ENCODE measurements at places on chromosomes 6 and 20.

- no peak for DNase-seq
Measured at GRCh38 chr20:53316206-53316937, 277.3 kb downstream of the ZNF217 start.

GRCh38 chr6:40551966-40552505, 35.1 kb downstream of the LRFN2 start:
- DNase-seq = no peak

DNA sequence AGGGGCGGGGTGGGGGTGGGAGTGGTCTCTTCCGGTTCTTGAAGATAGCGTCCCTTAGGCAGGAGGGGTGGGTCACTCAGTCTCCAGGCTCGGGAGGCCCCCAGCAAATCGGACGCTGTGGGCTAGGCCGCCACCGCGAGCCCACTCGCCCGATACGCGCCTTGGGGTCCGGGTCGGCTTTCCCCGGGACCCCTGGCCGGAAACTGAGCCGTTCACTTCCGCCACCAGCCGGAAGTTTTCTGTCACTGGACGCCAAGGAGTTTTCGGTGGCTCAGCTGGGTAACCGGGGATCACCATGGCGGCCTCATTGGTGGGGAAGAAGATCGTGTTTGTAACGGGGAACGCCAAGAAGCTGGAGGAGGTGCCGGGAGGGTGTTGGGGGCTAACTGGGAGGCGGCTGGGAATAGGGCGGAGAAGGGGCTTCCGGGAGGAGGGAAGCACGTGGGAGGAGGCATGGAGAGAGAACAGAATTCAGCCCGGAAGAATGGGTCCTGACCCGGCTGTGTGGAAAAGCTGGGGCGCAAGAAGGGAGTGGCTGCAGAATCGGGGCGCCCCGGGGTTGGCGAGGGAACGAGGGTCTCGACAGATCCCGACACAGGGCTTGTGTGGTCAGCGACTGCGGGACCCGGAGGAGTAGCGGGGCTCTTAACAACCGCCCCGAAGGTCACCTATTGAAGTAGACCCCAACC, at the start of gene ITPA:
Gene ITPA (plus strand): TSS at position 242 of the 689 bp plus-strand sequence. CDS start 54 bp downstream, at position 296.
- DNase-seq = peak; percentile 37

- no peak for DNase-seq
Measured at GRCh38 chr20:62322492-62323041, 19.8 kb downstream of the ADRM1 start.

DNA sequence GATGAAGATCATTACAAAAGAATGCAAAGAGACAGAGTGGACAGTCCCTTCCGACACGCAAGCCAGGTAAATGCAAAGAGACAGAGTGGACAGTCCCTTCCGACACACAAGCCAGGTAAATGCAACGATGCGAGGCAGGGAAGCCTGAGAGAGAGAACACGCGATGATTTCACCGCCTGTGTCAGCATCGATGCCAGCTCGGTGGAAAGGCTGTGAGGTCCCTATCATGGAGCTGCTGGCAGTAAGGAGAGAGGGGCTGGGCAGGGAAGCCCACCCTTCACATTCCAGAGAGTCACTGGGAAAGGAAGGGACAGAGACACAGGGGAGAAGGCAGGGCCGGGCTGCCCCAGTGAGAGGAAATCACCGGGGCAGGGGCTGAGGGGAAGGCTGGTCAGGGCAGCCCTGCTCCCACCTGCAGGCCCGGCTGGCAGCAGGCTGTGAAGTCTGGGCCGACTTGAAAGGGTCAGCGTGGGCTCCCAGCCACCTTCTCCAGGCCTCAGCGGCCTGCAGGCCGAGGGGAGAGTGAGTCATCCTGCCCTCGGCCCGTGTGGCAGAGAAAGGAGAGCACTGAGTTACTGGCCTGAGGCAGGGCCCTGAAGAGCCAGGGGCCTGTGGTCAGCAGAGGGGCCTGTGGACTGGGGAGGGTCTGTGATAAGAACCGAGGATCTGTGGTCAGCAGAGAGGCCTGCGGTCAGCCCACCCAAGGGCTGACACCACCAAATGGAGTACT, 80.4 kb downstream of the DACT2 start:
- DNase-seq = no peak

GRCh38 chr6:1018041-1018440, 293.9 kb upstream of the FOXQ1 start:
- no peak for DNase-seq

- no peak for DNase-seq
Measured at GRCh38 chr20:4283016-4283415, 267.7 kb upstream of the RNF24 start.

- no peak for DNase-seq
Measured at GRCh38 chr6:13428583-13429405, 58.6 kb downstream of the GFOD1 start.

DNA sequence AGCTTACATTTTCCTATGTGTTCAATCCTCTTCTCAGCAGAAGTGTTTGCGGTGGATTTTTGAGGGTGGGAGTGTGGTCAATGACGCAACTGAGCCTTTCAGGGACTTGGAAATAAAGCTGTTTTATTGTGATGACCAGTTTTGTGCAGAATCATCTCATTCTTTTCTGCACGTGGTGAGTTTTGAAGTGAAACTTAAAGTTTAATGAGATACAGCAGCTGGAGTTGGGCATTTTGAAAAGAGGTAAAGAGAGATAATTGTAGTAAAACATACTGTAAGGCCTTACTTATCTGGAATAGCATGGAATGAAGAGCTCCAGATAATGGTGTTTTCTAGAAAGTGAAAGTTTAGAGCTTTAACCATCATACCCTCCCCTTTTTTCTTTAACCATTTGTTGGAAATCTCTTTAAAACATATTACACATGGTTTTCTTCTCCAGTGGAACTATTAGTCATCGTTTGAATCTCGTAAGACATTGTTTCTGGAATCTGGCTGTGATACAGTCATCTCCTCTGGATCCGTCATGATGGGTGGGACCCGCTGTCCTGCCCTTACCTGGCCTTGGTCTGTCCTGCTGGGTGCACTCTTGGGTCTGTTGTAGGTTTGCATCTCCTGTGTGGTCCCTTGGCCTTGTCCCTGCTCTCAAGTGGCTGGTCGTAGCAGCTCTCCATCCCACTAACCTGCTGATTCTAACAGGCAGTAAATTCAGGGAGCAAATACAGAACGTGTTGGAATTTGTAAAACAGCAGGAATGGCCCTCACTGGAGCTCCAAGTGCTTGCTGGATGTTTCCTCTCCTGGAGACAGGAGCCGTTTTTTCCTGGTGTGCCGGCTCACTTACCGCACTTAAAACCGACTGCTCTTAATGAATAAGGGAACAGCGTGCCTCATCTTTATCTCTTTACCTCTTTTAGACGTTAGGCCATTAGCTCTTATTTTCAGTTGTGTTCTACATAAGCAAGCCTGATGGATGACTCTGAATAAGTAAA, 29.8 kb downstream of the UST start:
- DNase-seq = no peak

- no peak for DNase-seq
Measured at GRCh38 chr20:63054103-63054474, 47.3 kb upstream of the BHLHE23 start.

DNA sequence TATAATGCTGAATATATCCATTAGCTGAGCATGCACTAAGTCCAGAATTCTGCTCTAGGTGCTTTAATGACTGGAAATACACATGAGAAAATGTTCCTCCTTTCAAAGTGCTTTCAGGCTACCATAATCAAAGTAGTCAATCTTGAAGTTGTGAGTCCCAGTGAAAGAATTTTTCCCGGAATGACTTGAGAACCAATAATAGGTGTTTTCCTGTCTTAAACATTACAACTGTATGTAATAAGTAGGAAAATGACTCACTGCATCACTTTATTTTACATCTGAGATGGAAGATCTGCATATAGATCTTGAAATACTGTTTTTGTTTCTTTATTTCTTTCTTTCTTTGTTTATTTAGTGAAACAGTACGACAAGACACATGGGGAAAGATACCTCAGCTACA, 437.4 kb upstream of the JAG1 start:
- DNase-seq = no peak

DNA sequence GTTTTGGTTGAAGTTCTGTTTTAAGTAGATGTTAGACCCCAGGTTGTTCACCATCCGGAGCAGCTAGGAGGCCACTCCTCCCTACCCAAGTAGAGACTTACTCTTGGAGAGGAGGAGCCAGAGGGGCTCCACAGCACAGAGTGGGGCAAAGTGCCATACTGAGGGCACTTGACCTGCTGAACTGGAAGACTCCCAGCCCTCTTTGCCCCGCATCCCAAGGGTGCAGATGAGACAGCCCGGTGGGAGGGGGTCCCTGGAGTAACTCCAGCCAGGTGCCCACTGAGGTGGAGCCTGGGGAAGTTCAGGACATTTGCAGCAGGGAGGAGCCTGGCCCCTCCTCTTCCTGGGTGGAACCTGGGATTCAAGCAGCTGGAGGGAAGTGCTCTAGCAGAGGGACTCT, 102.1 kb upstream of the GPR6 start:
- DNase-seq = no peak

DNA sequence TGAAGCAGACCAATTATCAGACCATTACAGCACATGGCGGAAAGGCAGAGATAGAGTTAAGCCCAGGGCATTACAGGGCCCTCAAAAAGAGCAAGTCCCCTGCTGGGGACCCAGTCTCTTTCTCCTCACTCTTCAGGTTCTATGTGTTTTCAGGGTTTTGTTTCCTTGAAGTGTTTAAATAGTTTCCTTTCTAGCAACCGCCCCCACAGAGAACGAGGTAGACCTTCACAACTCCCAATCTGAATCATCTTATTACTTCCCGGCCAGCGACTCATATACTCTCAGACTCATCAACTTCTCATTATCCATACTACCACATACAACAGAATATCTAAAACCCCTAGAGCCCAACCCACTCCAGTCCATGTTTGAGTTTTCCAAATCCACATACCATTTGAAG, 526.6 kb upstream of the ARID1B start:
- peak; percentile 11 for DNase-seq

GRCh38 chr6:113375950-113376846, 480.9 kb upstream of the MARCKS start:
- DNase-seq = no peak

DNA sequence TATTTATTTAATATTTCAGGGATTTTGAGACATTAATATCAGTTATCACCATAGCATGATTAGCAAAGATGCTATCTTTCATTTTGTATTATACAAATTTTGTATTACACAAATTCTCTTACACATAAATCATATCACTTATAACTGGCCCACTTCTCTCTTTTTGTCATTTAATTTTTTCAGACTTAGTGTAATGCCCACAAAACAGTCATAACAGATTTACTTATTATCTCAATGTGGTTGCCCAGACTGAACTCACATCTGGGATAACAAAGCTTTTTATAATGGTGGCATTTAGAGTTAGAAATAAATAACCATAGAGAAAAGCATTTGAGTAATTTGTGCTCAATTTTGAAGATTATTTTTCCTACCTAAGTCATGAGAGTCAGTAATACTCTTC, 148.3 kb downstream of the TFAP2B start:
- DNase-seq = no peak

GRCh38 chr6:11209369-11209768, 23.1 kb downstream of the NEDD9 start:
- DNase-seq = no peak

- no peak for DNase-seq
Measured at GRCh38 chr20:44405257-44405656, 49.8 kb downstream of the HNF4A start.

DNA sequence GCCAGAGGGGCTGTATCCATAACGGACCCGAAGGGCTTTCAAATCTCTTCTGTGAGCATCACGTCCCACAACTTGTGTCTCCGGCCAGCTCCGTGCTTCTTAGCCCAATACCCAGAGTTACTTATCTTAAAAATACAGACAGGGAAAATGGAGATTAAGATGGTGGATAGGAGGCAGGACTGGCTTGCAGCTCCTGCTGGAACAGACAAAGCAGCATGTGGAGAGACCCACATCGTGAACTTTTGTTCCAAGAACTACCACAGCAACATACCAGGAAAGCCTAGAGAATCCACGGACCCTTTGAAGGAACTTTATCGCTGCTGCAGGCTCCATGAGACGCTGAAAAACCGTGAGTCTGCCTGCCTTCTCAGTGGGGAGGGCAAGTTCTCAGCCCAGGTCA, 113.7 kb downstream of the RNASET2 start:
- DNase-seq = no peak

- no peak for DNase-seq
Measured at GRCh38 chr20:23223908-23224580, 126.5 kb upstream of the NXT1 start.

- DNase-seq = peak; percentile 16
Measured at GRCh38 chr6:83215131-83216047, 22.2 kb downstream of the RWDD2A start.

DNA sequence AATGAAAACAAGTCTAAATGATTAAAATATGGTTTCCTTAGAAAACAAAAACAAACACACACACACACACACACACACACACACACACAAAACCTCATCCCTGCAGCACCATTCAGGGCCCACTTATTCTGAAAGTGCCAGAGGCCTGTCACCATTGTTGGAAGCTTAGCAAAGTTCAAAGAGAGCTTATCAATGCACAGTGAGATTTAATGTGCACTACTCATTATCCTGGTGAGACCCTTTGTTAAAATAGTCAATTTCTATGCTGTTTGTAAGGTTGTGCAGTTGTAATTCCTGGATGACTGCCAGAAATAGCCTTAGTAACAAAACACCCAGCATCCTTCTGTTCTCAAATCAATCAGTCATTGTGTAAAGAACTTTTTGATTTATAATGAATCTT, 482.9 kb downstream of the GRIK2 start:
- DNase-seq = no peak

- DNase-seq = no peak
Measured at GRCh38 chr6:83808926-83809325, 44.2 kb upstream of the RIPPLY2 start.

DNA sequence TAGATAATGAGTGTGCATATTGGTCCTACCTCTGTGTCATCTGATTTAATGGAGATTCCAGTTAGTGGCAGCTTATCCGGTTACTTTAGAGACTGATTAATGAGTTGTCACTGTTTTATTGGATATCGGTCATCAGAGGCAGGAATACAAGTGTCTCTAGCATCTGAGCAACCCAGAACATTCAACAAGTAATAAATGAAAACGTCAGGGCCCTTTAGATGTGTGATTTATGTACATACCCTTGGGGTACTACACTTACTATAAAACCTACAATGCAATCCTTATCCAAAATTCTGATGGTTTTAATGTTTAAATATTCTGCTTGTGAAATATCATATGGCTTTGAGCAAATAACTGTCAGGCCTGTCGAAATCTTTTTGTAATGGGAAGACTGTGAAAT, 1117.9 kb upstream of the FLRT3 start:
- DNase-seq = no peak

- no peak for DNase-seq
Measured at GRCh38 chr20:22523499-22524392, 60.6 kb downstream of the FOXA2 start.

- DNase-seq = no peak
Measured at GRCh38 chr6:32517654-32518445, 12.2 kb downstream of the HLA-DRB5 start.

GRCh38 chr6:53321701-53322100, 27.0 kb downstream of the ELOVL5 start:
- DNase-seq = no peak

Measured in stimulated activated CD8-positive, alpha-beta memory T cell treated with anti-CD3 and anti-CD28 coated beads, Interleukin-2, amount 100 ng/mL, for 48 hours (primary cell).